ENCODE measurements at places on chromosomes 5 and 9.

DNA sequence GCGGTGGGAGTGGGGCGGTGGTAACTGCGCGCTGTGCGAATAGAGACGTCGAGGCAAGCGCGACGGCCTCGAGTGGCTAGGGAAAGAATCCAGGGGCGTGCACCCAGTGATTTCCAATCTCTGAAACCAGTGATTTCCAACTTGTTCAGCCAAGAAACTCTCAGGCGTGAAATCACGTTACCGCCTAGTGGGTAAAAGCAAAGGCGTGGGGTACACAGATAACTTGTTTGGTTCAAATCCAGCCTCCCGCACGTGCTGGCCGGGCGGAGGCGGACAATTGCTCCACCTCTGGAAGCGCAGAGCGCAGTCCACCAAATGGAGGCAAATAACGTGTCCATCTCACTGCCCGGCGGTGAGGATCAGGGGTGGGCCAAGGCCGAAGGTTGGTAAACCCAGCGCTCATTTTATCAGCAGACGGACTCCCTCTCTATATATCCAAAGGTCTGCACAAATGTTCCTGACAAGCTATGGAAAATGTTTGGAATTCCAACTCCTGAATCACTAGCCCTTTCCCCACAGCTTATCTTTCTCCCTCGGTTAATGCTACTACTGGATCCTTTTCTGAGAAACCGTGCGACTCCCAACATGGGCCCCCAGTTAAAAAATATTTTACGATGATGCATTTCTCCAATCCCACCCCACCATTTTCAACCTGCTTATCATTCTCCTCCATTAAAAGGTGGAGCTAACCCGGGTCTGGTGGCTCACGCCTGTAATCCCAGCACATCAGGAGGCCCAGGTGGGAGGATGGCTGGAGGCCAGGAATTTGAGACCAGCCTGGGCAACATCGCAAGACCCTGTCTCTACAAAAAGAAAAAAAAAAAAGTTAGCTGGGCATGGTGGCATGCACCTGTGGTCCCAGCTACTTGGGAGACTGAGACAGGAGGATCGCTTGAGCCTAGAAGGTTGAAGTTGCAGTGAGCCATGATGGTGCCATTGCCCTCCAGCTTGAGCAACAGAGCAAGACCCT is 950 bp upstream of the FNBP1 start:
- peak overlapping the region; percentile 56 for H3K4me3 ChIP-seq
- no peaks in the 10 kb centered on the region for H3K36me3 ChIP-seq
- peaks cover 12% of the 10 kb centered on the region for H3K4me1 ChIP-seq

DNA sequence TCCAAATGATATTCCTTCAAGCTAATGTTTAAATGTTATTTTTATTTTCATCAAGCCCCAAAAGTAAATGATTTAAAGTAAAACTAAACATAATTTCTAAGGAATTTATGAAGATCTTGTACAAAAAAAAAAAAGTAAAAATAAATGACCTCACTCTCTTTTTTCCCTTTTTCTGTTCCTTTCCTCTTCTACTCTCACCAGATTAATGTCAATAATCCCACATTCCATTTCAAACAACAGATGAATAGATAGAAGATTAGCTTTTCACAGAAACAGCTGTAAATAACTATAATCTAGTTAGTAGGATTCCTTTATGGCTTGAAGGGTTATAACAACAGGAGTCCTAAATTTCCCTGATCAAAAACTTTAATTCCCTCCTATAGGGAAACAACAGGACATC is 88.1 kb downstream of the EFNA5 start:
- no peaks in the 10 kb centered on the region for H3K36me3 ChIP-seq
- H3K27me3 ChIP-seq = no peaks in the 10 kb centered on the region
- H3K27ac ChIP-seq = no peak overlapping the region
- no peak overlapping the region for H3K4me3 ChIP-seq
- no peak for DNase-seq

- H3K4me3 ChIP-seq = no peak overlapping the region
- no peaks in the 10 kb centered on the region for H3K36me3 ChIP-seq
- no peaks in the 10 kb centered on the region for H3K4me1 ChIP-seq
These were observed 34.5 kb upstream of the SPARC start for GRCh38 chr5:151721087-151721646.

GRCh38 chr5:23474315-23474714 is 33.1 kb upstream of the PRDM9 start:
- no peak for DNase-seq
- no peak overlapping the region for H3K27ac ChIP-seq
- H3K36me3 ChIP-seq = no peaks in the 10 kb centered on the region
- H3K4me1 ChIP-seq = no peaks in the 10 kb centered on the region

GRCh38 chr9:91035825-91036208 is 234.2 kb downstream of the SYK start:
- H3K4me1 ChIP-seq = peaks cover 14% of the 10 kb centered on the region
- H3K27ac ChIP-seq = no peak overlapping the region
- no peaks in the 10 kb centered on the region for H3K36me3 ChIP-seq
- DNase-seq = no peak

DNA sequence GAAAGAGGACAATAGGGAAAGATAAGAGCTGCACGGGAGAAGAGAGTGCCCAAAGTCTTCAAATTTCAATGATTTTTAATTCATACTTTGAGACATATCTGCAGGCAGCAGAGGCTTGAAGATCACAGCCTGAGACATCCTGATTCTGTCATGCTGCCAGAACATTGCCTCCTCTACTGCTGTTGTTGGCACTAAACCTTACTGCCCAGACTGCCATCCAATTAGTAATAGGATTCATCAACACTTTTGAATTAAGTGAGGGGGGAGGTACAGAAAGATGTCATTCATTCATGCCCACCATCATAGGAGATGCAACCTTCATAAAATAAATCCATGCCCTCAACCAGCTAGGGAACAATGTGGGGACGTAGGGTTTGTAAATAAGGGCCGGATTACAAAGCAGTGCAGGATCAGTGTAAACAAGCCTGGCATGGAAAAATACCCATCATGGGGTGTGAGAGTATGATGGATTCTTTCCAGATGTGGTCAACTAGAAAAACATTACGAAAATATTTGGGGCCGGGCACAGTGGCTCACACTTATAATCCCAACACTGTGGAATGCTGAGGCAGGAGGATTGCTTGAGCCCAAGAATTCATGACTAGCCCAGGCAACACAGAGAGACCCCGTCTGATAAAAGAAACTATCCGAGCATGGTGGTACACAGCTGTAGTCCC is 122.1 kb upstream of the DAPK1 start:
- no peak overlapping the region for H3K4me3 ChIP-seq
- H3K27me3 ChIP-seq = no peaks in the 10 kb centered on the region
- no peaks in the 10 kb centered on the region for H3K4me1 ChIP-seq
- no peak overlapping the region for H3K27ac ChIP-seq

Data from SK-N-SH (cell line).